ENCODE measurements at places on chromosomes 7 and 10.

DNA sequence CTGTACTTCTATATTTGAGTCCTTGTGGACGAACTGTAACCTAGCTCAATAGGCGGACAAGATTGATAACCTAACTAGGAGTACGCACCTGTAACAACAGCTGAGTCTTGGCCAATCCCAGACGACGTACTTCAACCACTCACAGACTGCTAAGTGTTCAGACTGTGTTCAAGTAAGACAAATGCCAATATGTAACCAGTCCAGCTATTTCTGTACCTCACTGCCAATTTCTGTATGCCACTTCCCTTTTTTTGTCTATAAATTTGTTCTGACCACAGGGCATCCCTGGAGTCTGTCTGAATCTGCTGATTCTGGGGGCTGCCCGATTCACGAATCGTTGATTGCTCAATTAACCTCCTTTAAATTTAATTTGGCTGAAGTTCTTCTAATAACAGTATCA is 32.2 kb downstream of the HACD1 start:
- no peak for DNase-seq

GRCh38 chr7:96303686-96304443 is 18.0 kb downstream of the SLC25A13 start:
- DNase-seq, result no peak

DNA sequence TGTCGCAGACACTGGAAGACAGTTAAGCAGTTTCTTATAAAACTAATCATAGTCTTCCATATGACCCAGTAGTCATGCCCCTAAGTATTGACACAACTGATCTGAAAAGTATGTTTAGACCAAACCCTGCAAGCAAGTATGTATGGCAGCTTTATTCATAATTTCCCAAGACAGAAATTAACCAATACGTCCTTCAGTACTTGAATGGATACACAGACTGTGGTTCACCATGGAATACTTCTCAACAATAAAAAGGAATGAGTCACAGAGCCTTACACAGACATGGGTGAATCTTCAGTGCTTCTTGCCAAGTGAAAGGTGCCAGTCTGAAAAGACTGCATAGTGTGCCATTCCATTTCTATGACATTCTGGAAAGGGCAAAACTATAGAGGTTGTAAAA is 50.2 kb upstream of the AKR1E2 start:
- DNase-seq, result no peak

DNA sequence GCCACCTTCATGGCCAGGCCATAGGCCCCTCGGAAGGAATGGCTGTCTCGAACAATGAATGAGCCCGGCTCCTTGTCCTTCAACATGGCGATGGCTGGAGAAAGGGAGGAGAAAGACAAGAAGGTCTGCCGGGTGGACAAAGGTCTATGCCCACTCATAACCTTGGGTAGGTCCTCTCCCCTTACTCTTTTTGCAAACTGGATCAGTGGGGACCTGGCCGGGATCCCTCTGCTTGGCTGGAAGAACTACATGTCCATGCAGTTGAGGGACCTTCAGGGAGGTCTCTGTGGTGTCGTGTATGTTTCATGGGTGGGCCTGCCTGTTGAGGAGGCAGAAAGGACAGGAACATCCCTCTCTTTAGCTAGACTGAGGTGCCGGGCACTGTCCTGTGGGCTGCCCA is 284.8 kb downstream of the TNS3 start:
- DNase-seq, result no peak

- no peak for DNase-seq
These were observed 15.5 kb downstream of the STX1A start for GRCh38 chr7:73703757-73704639.
